ENCODE measurements at places on chromosomes 16 and 17.

DNA sequence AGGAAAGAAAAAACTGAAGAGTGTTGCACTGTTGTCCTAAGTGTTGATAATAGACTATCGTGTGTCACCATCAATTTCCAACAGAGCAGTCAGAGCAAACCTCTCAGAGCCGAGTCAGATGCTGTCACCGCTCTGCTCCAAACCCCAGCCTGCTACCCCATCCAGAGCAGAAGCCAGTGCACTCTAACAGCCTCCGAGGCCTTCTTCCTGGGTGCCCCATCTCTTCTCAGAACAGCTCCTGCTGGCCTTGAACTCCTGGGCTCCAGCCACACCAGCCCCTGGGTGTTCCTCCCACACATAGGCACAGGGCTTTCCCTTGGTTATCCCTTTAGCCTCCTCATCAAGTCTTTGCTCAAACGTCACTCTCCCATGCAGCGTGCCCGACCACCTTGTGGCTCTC, 21.0 kb downstream of the MEIOB start:
- DNase-seq: no peak

DNA sequence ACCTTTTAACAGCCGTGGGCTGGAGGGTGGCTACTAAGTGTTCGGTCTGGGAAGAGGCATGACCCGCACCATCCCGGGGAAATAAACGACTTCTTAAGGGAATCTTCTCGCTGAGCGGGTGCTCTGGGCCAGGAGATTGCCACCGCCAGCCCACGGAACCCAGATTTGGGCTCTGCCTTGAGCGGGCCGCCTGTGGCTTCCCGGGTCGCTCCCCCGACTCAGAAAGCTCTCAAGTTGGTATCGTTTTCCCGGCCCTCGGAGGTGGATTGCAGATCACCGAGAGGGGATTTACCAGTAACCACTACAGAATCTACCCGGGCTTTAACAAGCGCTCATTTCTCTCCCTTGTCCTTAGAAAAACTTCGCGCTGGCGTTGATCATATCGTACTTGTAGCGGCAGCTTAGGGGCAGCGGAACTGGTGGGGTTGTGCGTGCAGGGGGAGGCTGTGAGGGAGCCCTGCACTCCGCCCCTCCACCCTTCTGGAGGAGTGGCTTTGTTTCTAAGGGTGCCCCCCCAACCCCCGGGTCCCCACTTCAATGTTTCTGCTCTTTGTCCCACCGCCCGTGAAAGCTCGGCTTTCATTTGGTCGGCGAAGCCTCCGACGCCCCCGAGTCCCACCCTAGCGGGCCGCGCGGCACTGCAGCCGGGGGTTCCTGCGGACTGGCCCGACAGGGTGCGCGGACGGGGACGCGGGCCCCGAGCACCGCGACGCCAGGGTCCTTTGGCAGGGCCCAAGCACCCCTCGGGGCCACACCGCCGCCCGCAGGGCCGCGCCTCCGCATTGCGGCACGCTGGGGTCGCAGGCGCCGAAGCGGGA, 3.6 kb upstream of the CBX4 start:
- DNase-seq: no peak

DNA sequence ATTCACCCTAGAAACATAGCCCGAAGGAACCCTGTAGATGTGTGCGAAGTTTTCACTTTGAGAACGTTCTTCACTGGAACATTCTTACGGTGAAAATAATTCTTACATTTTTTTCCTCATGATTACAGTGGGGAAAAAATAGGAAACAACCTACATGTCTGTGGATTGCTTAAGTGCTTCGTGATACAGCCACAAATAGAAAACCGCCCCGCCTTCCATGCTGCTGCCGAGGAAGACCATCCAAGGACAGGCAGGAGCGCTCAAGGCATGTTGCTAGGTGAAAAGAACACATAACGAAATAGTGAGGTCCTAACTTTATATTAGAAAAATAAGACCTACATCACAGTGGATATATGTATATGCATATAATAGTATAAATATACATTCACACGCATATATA, 78.8 kb downstream of the BMERB1 start:
- no peak for DNase-seq

GRCh38 chr16:4701791-4702465, 8.6 kb downstream of the NUDT16L1 start:
- no peak for DNase-seq

GRCh38 chr16:12496186-12496585, 307.5 kb downstream of the CPPED1 start:
- no peak for DNase-seq

- no peak for DNase-seq
Measured at GRCh38 chr16:9372934-9373890, 281.8 kb downstream of the HAPSTR1 start.

GRCh38 chr17:74430706-74431567, 951 bp upstream of the GPRC5C start:
- DNase-seq: no peak

- DNase-seq: no peak
Measured at GRCh38 chr17:63154586-63155244, 188.7 kb downstream of the TANC2 start.

DNA sequence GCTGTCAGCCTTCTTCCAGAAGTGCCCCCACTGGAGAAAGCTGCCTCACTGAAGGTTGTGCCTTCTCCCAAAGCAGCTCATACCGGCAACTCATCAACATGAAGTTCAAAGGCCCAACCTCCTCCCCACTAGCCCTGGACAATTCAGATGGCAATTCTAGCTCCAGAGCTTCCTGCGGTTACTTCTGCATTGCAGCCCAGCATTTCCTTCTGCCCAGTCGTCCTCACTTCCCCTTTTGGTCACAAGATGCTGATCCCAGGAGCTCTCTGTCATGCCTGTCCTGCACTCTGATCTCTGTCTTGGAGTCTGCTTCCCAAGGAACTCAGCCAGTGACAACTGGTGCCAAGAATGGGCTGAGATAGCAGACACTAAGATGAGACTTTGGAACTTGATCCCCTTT, 178.2 kb upstream of the SOX9 start:
- DNase-seq: no peak
